ENCODE measurements at places on chromosomes 6 and 20.
A peak's percentile ranks its signal among the peaks of the same experiment; 100 is the strongest.

GRCh38 chr20:33815671-33816070 is 4.5 kb downstream of the CHMP4B start:
- DNase-seq, result no peak

- no peak for DNase-seq
These were observed 507.9 kb downstream of the CDH26 start for GRCh38 chr20:60465993-60466686.

DNA sequence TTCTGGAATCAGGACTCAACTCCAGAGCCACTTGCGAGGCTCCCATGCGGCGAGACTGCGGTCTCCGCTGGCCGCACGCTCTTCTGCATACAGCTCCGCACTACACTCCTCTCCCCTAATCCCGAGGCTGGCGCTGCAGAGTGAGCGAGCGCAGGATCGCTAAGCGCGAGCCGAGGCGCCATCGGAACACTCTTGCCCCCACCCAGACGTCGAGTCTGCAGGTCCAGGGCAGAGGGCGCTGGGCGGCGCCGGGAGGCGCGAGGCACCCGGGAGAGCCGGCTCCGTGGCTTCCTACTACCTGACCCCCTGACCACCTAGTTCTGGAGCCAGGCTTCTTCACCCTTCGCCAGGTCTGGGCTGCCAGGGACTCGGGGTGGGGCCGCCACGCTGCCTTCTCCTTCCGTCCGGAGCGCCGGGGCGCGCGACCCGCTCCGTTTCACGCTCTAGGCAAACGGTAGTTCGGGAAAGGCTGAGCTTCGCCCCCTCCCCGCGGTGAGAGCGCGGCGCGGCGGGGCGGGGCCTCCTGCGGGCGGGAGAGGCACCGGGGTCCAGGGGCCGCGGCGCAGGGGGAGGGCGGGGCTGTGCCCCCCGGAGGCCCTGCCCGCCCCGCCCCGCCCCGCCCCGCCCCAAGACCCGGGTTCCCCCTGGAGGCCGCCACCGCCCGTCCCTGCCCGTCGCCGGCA is 5.4 kb upstream of the TUBB2A start:
- peak; percentile 60 for DNase-seq

DNA sequence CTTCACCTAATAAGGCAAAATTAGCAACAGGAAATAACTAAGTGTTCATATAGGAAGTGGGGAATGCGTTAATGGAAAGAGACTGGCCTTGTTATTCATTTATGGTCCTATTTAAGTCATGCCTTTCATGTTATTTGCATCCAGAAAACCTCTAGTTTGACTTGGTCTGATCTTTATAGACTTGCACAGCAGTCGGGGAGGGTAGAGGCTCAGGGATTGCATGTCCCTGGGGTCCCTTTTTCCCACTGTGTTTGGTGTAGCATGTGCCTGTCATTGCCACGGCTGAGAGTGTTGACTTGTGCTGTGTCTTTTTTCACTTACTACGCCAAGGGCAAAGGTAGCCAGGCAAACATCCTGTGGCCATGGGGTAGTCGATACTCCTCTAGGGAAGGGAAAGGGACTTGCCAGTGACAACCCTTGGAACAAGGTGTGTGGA is 105.4 kb upstream of the RIN2 start:
- DNase-seq, result no peak

DNA sequence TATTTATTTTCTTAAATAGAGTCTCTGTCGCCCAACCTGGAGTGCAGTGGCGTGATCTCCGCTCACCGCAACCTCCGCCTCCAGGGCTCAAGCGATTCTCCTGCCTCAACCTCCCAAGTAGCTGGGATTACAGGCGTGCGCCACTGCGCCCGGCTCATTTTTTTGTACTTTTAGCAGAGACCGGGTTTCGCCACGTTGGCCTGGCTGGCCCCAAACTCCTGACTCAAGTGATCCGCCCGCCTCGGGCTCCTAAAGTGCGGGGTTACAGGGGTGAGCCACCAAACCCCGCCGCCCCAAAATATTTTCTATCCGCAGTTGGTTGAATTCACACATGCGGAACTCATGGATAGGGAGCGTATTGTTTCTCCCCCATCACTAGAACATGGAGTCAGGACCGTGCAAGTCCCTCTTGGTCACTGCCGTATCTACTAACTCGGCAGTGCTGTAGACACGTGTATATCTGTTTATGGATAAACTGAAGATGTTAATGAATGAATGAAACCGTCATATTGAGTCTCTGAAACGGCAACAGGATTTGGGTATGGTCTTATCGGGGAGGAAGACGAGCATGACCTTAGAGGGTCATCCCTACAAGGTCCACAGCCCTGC is 904 bp downstream of the MKKS start:
- DNase-seq, result no peak

DNA sequence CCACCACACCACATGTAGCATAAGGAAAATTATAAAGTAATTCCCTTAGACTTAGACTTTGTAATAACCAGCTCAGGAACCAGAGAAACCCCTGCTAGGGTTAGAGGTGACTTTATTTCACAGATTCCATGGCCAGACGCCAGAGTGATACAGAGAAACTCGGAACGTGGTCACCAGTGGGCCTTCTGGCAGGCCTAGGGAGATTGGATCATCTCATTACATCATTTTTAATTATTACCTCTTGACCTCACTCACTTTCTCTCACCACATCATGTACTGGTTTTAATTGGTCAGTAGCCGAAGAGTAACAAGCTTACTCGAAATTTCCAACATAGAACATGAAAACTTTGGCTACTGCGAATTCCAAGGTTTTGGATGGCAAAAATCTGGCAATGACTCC is 72.9 kb downstream of the BMP6 start:
- DNase-seq, result no peak

- DNase-seq, result no peak
These were observed 932 bp upstream of the UBR2 start for GRCh38 chr6:42562788-42563405.
